ENCODE measurements at places on chromosomes 13 and 19.

- DNase-seq = no peak
These were observed 22.1 kb downstream of the PIP5K1C start for GRCh38 chr19:3678188-3678587.

GRCh38 chr19:4046946-4047683 lies 19.6 kb downstream of the ZBTB7A start:
- no peak for DNase-seq

DNA sequence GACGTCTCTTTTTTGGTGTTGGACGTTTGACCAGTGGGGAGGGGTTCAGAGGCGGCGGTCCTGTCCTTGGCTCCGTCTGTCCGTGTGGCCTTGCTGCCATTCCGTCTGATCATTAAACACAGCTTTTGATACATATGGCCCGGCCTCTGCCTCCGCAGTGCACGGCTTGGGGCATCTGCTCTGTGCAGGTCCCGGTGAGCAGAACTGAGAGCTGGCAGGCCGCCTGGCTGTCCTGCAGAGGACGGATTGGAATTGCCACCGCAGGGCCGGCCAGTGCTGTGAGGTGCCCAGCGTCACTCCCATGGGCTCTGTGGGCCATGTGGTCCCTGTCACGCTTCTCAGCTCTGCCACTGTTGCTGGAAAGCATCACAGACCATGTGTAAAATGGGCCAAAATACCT lies 5.4 kb upstream of the TMPRSS9 start:
- DNase-seq = no peak

DNA sequence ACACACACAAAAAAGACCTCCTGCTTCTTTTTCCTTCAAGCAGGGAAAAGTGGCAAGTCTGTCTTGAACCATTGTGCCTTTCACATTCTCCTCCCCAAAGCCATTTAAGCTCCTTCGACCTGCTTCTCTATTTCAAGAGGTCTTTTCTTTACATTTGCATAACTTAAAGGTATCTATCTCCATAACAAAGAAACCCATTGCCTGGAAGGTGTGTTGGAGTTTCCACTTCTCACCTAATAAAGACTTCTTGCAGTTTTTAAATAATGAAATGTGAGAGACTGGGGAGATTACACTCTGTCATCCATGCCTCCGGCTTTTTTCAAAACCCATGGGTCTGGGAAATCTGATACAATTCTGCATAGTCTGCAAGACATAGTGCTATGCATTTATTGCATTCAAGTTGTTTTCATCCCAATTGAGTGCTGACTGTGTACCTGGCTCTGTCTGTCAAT lies 41.8 kb upstream of the NBEA start:
- DNase-seq = no peak

DNA sequence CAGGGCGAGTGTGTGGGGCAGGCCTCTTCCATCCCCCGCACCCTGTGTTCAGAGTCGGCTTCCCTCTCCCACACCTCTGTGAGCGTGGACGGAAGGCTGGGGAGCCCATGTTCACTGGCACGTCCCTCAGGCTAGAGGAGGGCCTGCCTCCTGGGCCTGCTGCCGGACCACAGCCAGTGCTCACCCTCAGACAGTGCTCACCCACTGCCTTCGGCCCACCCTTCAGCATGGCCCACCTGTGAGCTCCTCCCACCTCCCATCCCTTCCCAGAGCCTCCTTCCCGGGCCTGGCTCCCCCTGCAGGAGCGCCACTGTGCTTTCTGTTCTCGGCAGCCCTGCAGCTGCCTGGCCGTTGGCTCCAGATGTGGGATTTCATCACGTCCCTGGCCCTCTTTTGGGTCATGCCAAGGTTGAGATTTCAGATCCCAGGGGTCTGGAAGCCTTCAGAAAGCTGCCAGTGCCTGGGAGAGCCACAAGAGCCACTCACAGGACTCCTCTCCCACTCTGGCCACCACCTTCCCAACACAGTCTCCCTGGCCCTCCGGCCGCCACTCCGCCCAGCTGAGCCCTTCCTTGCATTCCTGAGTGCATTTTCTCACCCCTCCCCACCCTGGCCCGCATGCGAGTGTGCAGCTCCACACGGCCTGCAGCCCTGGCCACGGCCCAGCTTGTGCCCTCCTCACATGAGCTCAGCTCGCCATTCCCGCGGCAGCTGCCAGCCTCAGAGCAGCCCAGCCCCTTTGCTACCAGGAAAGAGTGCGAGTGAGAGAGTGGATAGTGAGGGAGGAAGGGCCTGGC lies 25.3 kb downstream of the CAPN12 start:
- DNase-seq = no peak

GRCh38 chr13:52155177-52155576 lies 4.2 kb downstream of the NEK3 start:
- no peak for DNase-seq

DNA sequence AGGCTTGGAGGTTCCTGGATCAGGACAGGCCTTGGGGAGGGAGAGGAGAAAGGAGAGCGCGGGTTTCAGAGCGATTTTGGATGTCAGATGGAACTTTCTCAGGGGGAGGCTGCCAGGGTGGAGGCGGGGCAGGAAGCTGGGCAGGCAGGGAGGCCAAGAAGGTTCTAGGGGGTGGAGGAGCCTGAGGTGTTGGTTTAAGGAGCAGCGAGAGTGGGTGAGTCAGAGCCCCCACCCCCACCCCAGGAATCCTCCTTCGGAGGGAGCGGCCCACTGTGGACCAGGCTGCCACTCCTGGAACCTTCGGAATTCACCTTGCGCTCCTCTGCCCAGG lies 15.9 kb upstream of the NOP53 start:
- DNase-seq = peak; percentile 69

DNA sequence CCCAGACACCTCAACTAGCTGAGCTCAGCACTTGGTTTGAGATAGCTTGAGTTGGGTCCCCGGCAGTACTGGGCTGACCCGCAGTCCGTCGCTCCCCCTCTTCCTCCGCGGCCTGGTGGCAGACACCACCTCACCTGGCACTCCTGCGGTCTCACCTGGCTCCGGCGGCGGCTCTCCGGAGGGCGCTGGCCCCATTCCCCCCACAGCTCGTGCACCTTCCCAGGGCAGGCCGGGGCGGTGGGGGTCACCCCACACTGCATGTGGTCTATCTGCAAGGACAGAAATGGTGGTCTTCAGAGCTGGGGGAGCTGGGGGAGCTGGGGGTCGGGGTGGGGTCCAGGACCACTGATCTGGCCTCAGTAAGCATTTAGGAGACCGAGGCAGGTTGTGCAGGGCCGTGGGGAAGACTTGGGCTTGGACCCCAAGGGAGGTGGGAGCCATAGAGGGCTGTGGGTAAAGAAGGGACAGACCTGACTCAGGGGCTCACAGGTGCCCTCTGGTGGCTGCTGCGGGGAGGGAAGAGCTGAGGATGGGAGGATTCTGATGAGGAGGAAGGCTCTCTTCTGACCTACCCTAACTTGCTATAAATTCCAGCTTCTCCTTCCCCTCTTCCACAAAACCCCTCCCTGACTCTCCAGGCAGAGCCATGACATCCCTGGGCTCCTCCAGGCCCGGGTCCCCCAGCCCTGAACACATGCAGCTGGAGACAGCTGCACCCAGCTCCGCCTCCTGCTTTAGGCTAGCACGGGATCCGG lies 6.7 kb upstream of the PLIN4 start:
- DNase-seq = no peak

DNA sequence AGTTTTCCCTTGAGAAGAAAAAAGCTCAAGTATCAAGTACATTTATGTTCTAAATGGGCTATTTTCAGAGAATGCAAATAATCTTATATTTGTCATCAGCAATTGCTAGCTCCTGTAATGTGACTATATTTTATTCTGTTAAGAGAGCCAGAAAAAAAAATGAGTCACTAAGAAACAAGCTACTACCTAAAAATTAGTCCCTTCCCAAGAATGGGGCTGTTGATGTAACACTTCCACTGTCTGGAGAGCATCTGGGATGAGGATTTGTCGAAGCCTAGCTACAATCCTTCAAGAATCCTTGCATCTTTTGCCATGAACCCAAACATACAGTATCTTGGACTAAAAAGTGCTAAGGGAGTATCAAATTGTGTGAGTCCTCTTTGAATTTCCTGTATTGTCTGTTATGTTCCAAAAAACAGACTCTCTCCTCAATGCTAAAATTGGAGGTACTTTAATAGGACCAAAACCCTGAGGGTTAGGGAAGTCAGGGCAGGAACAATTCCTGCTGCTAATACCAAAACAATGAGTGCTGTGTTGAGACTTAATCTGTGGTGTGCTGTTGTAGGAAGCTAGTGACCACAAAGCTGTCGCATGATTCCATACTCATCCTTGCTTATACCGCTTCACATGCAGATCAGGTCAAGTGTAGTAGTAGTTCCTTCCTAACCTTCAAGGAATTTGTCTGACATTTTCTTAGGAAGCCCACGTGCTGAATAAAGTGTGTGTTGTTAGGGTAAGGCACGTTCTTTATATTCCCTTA lies 4.9 kb upstream of the ZC3H13 start:
- DNase-seq = no peak
